ENCODE measurements at places on chromosomes 1 and 21.
A peak's percentile ranks its signal among the peaks of the same experiment; 100 is the strongest.

GRCh38 chr1:109993885-109994284, 9.3 kb downstream of the AHCYL1 start:
- no peak for DNase-seq

- no peak for DNase-seq
Measured at GRCh38 chr1:72435025-72435424, 152.7 kb upstream of the NEGR1 start.

GRCh38 chr21:45421071-45421845, 16.3 kb downstream of the COL18A1 start:
- DNase-seq = no peak

DNA sequence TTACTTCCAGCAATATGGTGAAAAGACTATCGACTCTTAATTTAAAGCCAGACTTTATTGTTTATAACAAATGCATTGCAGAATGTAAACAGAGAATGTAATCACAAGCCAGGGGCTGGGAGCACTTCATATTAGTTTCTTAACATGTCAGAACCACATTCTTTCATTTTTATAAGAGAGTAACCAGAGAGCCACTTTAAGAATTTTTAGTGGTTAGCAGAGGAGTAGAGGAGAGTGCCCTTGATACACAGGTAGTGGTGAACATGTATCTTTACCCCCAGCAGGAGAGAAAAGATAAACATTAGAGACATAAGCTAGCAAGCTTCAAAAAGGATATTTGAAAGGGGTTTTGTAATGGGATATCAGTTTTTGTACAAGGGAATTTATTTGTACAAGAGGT, 11.1 kb downstream of the AMY2B start:
- DNase-seq = no peak

GRCh38 chr21:42253466-42253865, 34.5 kb downstream of the ABCG1 start:
- no peak for DNase-seq

DNA sequence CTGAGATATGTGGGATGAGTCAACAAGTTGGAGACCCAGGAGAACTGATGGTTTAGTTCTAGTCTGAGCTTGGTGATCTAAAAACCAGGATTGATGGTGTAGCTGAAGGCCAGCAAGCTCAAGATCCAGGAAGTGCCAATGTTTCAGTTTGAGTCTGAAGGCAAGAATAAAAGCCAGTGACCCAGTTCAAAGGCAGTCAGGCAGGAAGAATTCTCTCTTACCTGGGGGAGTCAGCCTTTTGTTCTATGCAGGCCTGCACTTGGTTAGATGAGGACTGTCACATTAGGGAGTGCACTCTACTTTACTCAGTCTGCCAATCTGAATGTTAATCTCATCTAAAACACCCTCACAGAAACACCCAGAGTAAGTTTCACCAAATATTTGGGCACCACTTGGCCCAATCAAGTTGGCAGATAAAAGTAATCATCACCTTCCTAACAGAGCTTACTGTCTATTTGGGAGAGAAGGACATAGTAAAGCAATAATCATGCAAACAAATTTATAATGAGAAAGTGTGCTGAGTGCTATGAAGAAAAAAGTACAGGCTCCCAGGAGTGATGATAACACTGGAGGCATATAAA, 63.4 kb downstream of the TSEN15 start:
- no peak for DNase-seq

DNA sequence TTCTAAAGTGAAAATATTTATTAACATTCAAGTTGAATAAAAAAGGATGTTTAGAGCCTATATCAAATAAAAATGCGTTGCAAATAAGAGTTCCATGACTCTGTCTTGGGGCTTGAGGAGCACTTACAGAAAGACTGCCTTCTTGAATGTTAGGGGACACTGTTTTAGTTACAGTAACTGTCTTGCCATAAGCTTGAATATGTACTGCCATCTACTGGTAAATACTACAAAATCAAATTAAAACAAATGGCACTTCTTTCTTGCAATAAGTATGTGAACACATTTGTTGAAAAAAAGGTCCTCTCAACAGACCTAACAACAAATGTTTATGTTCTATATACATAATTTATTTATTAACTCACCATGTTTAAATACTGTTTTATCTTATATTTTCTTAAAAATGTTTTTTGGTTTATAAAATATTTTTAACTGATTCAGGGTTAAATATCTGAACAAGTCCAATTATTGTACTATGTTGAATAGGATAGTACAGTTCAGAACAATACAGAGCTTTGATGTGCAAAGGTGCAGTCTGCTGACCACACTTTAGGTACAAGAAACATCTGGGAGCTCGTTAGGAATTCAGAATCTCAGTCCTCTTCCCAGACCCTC, 199.5 kb downstream of the LRRIQ3 start:
- DNase-seq = peak; percentile 38

GRCh38 chr1:38296047-38296446, 249.5 kb upstream of the POU3F1 start:
- DNase-seq = no peak

DNA sequence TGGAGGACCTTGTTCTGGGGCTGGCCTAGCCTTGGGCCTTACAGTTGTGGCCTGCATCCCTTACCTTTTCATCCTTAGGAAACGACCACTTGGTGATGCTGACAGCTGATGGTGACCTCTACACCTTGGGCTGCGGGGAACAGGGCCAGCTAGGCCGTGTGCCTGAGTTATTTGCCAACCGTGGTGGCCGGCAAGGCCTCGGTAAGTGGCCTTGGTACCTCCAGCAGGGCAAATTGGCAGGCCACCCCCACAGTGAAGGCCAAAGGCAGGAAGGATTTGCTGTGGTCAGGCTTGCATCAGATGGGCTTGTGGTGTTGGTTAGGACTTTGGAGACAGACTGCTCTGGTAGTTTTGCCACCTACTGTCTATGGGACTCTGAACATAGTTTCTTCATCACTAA, 17.7 kb upstream of the TRNAU1AP start:
- DNase-seq = no peak

DNA sequence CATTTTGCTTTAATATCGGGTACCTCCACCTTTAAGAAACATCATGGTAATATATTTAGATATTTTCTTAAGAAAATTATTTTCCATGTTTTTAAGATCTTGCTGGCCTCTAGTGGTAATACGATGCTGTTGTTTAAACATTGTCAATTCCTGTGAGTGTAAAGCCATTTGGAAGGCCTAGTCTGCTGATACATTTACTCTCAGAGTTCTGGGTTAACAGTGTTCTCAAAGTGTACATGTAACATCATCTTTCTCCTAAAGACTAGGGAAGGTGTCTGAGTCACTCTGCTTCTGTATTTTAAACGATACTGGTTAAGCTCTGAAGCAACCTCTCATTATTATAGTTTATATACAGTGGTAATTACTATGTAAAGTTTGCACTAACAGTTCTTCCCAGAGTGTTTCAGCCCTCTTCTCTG, 189.1 kb downstream of the RASAL2 start:
- peak; percentile 66 for DNase-seq

GRCh38 chr1:162020150-162020549, 3.5 kb downstream of the OLFML2B start:
- no peak for DNase-seq

GRCh38 chr1:156523801-156524480, 23.4 kb upstream of the MEF2D start:
- no peak for DNase-seq

DNA sequence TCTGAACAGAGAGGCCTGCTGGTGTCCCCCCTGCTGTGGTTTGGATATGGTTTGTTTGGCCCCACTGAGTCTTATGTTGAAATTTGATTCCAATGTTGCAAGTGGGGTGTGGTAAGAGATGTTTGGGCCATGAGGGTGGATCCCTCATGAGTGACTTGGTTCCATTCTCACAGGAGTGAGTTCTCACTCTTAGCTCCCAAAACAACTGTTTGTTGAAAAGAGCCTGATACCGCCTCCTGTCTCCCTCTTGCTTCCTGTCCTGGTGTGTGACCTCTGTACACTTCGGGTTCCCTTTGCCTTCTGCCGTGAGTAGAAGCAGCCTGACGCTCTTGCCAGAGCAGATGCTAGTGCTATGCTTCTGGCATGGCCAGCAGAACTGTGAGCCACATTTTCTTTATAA, 60.5 kb downstream of the C21orf91 start:
- no peak for DNase-seq

DNA sequence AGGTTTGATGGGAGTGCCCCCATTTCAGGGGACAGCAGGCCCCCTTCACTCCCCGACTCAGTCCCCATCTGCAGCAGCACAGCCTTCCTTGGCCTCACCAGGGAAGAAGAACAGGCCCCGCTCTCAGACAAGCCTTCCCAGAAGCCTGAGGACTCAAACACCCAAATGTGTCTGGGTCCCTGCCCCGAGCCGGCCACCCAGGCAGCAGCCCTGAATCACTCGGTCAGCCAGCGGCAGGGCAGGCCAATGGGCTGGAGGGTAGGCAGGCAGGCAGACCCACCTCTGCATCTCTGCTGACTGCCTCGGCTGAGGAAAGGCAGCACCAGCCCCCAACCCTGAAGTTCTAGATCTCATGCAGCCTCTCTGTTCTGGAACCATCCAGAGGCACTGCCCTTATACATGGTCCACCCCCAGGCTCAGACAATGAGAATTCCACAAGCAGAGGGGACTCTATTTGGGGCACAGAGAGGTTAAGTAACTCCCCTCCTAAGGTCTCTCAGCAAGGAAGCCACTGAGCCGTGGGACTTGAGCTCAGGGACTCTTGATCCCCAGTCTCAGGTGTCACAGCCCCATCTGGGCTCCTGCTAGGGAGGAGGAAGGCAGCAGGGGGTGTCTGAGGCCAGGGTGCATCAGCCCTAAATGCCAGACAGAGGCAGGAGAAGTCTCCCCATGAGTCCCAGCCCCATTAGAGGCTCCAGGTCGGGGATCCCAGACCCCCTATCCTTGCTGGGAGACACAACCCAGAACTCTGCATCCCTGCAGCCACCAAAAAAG, 33.2 kb upstream of the RUNX3 start:
- DNase-seq = no peak

GRCh38 chr1:76746206-76746605, 121.1 kb upstream of the ST6GALNAC5 start:
- DNase-seq = no peak

- DNase-seq = no peak
Measured at GRCh38 chr1:16017461-16018303, at the start of gene HSPB7. TSS of gene HSPB7 (minus strand) at chr1:16018043. CDS start at chr1:16017963, 80 bp downstream.

DNA sequence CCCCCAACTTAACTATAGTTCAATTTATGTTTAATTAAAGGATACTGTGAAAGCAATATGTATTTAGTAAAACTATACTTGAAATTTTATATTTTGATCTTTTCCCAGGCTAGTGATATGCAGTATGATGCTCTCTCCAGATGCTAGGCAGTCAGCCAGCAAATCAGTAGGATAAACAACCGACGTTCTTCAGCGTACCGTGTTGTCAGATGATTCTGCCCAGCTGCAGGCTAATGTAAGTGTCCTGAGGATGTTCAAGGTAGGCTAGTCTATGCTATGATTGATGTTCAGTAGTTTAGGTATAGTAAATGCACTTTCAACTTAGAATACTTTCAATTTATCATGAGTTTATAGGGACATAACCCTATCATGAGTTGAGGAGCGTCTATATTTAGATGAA, 762.6 kb downstream of the MRPL39 start:
- DNase-seq = no peak

GRCh38 chr1:24201941-24202440, 14.9 kb upstream of the IFNLR1 start:
- peak; percentile 81 for DNase-seq

GRCh38 chr21:17491716-17492414, 21.0 kb upstream of the CXADR start:
- peak; percentile 21 for DNase-seq

GRCh38 chr1:9350013-9350908, 57.6 kb downstream of the SPSB1 start:
- DNase-seq = no peak

GRCh38 chr21:24372506-24372905, 1234.8 kb downstream of the MRPL39 start:
- no peak for DNase-seq

DNA sequence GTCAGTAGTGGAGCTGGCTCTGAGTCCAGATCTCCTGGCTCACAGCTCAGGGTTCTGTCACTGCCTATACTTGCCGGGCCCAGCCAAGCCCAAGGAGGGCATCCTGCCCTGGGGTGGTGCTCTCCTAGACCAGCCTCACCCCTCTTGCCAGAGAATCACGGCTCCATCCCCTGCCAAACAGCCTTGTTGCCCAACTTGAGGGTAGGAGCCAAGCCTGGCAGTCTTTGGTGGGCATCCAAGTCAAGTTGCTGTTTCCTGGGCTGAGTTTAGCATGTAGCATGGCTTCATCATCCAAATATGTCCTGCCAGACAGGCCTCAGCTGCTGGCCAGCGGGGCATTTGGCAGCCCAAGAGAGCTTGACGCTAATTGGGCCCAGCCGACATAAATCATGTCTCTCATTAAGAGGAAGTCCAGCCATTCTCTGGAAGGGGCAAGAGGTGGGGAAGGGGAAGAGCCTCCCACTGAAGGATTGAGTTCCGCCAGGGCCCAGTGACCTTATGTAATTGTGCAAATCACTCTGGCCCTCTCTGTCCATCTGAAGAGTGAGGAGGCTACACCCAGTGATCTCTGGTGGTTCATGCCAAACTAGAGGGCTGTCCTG, 22.6 kb upstream of the TRABD2B start:
- DNase-seq = no peak

DNA sequence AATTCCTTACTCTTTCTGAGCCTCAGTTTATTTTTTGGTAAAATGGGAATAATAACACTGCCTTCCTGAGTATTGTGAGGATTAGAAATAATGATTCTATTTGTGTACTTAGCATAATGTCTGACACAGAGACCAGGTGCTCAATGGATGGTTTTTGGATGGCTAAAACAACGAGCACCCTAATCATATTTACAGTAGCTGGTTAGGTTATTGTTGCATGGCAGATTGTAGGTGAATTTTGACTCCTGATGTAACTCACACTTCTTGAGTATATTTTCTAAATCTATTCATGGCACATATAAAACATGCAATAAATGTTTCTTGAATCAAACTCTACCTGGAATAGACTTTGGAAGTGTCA, 11.9 kb upstream of the DUSP10 start:
- DNase-seq = no peak

GRCh38 chr1:31373056-31373896, at the start of gene FABP3:
TSS of gene FABP3 (minus strand) at chr1:31373076. CDS start at chr1:31373014, 62 bp downstream.
- peak; percentile 26 for DNase-seq

- DNase-seq = no peak
Measured at GRCh38 chr1:224742349-224742748, 126.2 kb downstream of the CNIH3 start.

GRCh38 chr1:226019572-226019971, 20.4 kb upstream of the SDE2 start:
- DNase-seq = no peak

- DNase-seq = no peak
Measured at GRCh38 chr1:166944186-166944967, 31.0 kb downstream of the ILDR2 start.

GRCh38 chr1:209354840-209355165, 228.7 kb upstream of the CAMK1G start:
- no peak for DNase-seq

DNA sequence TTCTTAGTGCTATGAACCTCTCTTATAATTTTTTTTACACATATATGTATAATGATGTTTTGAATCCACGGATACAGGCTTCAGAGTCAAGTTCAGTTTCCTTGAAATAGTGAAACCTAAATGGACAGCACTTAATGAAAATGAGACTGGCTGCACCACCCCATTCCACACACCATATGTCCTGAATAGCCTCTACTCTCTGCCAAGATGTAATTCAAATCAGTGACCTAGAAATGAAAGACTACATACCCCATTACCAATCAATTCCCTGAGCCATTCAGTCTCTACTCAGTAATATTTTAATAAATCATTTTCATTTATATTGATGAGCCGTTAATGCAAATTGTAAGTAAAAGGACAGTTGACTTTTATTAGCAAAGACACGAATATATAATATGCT, 614.9 kb upstream of the TMPRSS15 start:
- no peak for DNase-seq

All from kidney capillary endothelial cell (primary cell).